PC-9 (cell line): ENCODE measurements at places on chromosomes 16 and 17.

DNA sequence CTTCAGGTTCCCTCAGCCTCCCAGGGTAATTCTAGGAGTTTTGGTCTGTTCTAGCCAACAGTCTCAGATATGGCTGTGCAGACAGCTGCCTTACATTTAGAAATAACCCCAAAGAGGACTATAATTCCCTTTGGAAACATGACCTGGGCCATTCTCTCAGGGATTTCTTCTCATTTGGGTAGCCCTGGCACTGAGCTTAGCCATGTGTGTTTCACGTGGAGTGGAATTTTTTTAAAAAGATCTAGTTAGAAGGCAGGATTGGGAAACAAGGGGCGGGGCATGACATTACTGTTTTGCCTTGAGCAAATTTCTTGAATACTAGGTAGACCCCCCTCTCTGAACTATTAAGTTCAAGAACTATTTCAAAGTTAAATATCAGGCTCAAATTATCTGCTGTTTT lies 29.6 kb upstream of the MRC2 start:
- DNase-seq, result no peak

DNA sequence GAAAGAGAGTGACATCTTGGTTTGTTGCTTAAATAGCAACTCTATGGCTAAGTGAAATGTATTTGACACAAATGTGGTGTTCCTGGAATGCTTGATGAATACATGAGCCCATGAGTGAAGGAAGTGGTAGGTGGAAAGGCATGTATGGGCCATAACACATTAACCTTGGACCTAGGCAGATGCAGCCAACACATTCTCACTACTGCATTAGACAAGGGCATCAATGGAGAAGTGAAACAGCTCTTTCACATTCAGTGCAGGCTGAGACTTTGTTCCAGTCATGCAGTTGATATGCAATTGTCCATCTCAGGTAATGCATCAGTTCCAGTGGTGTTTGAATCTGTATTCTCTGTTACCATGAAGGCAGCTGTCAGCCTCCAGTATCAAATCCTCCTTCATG lies 133.6 kb downstream of the HS3ST3B1 start:
- DNase-seq, result no peak

- DNase-seq, result no peak
Observed at GRCh38 chr17:82449131-82449882, 1.2 kb downstream of the CYBC1 start.

GRCh38 chr17:62014526-62014925 lies 50.6 kb downstream of the MED13 start:
- no peak for DNase-seq

DNA sequence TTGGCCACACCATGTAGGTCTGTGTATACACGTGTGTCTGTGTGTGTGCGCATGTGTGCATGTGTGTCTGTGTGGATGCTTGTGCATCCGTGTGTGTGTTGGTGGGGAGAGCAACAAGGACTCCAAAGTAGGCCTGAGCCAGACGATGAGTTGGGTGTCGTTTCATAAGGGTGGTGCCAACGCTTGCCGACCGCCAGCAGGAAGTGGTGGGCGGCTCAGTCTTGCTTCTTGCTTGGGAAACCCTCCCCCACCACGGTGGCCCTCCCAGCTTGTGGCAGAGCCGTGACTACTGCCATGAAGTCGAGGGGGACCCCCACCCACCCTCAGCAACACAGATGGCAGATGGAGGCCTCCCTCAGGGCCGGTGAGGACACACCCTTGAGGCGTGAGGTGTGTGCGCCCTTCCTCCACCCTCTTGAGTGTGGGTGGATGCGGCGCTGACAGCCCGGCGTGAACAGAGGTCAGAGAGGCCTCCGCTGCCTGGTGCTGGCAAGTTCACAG lies 17.5 kb downstream of the SBK1 start:
- DNase-seq, result no peak

DNA sequence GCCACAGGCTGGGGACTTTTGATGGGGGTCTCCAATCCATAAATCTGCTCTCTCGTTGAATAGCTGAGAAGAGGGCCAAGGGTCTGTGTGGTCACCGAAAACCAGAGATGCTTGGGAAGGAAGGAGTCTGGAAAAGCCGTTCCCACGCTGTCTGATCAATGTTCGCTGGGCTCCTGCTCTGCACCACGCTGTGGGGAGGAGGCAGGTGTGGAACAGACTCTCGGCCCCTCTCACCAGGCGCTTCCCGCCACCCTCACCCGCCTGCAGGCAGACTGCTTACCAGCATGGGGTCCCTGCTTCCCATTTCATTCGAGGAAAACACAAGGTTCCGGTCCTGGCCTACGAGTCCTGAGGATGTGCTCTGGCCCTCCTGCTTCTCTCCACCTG lies 702 bp upstream of the ALDH3A1 start:
- no peak for DNase-seq

GRCh38 chr17:72852277-72852938 lies 240.1 kb downstream of the SLC39A11 start:
- no peak for DNase-seq

DNA sequence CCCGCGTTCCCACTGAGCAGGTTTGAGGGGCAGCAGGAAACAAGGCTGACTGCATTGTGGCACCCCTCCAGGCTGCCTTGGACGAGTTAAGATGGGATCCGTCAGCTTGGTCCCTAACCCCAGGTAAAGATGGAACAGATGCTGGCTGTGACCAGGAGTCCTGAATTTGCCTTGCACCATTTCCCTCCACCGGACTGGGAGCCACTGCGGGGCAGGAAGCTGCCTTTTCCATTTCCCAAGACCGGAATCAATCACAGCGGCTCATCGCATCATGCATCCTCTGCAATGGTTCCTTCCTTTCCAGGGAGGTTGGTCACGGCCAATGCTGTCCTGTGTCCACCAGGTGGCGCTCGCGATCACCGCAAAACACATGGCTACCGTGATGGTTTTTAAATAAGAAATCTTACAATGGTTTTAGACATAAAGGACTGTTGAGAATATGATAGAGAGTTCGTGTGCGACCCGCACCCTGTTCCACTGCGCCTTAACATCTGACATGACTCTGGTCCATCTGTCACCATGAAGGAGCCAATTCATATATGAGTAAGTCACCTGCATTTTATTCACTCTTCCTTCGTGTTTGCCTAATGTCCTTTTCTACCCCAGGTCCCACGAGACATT lies 6.8 kb upstream of the MEAK7 start:
- peak; percentile 66 for DNase-seq

GRCh38 chr17:48544349-48545021 lies 424 bp downstream of the HOXB2 start:
- no peak for DNase-seq

DNA sequence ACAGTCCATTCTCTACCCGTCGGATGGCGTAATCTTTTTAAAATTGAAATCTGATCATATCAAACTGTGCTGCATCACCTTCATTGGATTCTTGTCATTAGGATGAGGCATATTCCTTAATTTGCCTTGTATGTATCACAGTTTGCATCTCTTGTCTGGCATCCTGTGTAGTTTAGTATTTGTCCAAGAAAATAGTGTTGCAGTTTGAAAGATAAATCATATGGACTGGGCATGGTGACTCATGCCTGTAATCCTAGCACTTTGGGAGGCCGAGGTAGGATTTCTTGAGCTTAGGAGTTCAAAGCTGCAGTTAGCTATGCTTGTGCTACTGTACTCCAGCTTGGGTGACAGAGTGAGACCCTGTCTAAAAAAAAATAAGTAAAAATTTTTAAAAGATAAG lies 5.8 kb upstream of the RSL1D1 start:
- no peak for DNase-seq

GRCh38 chr16:66477028-66477515 lies 50.0 kb downstream of the BEAN1 start:
- DNase-seq, result no peak

GRCh38 chr17:45101883-45102811 lies 30.2 kb downstream of the PLCD3 start:
- DNase-seq, result peak; percentile 54

- no peak for DNase-seq
Observed at GRCh38 chr17:60167065-60167741, 17.4 kb downstream of the CA4 start.

- no peak for DNase-seq
Observed at GRCh38 chr17:19713901-19714361, 2.5 kb downstream of the SLC47A2 start.

DNA sequence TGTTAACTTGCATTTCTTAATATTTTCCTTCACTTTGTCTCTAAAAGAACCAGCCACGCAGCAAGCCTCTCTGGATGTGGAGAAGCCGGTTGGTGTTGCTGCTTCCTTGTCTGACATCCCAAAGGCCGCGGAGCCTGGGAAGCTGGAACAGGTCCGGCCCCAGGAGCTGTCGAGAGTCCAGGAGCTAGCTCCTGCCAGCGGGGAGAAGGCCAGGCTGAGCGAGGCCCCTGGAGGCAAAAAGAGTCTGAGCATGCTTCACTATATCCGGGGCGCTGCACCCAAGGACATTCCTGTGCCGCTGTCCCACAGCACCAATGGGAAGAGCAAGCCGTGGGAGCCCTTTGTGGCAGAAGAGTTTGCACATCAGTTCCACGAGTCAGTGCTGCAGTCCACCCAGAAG lies 22.8 kb downstream of the GINS2 start:
- DNase-seq, result no peak

GRCh38 chr17:68657166-68657565 lies 56.0 kb upstream of the FAM20A start:
- no peak for DNase-seq
